ENCODE measurements at places on chromosomes 1 and 21.
A peak's percentile ranks its signal among the peaks of the same experiment; 100 is the strongest.

- DNase-seq: no peak
Observed at GRCh38 chr1:239792157-239792556, 299.5 kb upstream of the FMN2 start.

GRCh38 chr1:194175251-194175650, 988.8 kb upstream of the B3GALT2 start:
- DNase-seq: no peak

GRCh38 chr1:47189844-47190508, at the start of gene PDZK1IP1:
PDZK1IP1 (minus strand) TSS chr1:47190036; CDS start chr1:47189932, 104 bp downstream.
- no peak for DNase-seq

DNA sequence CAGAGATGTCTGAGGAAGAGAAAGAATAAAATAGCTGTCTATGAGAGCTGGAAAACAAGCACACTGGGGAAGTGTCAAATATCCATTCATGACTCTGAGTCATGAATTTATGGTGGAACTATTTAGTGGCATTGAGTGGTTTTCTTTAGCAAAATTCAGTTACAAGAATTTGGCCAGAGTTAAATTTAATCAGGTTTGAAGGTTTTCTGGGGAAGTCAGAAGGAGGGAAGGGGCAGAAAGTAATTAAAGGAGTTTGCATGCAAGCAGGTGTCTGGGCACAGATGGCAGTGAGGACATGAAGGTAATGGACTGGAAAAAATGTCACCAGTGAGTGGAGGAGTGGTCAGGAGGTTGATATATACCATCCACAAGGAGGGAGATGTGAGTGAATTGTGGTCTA, 121.9 kb upstream of the IVNS1ABP start:
- DNase-seq: no peak

- no peak for DNase-seq
Observed at GRCh38 chr1:154157520-154158306, 2.8 kb upstream of the NUP210L start.

- DNase-seq: no peak
Observed at GRCh38 chr1:84736445-84736844, 46.2 kb upstream of the SSX2IP start.

- DNase-seq: no peak
Observed at GRCh38 chr21:29810871-29811270, 128.9 kb downstream of the GRIK1 start.

DNA sequence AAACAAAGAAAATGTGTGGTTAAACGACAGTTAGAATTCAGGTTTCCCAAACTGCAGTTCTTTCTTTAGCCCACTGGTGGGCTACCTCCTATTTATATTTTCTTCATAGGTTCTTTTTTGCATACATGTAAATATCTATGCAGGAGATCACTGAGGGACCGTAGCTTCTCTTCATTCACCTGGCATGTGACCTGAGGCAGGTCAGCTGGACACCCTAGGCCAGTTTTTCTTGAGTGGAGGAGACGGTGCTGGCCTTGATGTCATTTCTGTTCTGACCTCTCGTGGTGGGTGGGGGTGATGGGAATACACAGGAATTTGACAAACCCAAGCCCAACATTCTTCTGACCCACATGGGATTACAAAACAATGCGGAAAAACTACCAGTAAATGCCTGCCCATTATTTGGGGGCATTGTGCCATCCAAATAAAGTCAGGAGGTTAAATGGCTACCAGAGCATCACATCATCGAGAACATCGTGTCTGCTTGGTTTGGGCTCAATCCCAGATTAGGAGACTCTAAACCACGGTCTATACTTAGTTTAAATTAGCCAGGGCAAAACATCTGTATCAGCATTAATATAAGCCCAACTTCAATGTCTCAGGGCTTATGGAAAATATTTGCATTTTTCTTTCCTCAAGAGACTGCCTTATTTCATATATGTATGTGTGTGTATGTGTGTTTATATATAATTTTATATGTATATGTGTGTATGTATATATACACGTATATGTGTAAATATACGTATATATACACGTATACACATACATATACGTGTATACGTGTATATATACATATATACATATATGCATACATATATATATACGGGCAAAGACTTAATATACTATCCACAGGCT, 7.4 kb upstream of the IRF2BP2 start:
- DNase-seq: no peak

DNA sequence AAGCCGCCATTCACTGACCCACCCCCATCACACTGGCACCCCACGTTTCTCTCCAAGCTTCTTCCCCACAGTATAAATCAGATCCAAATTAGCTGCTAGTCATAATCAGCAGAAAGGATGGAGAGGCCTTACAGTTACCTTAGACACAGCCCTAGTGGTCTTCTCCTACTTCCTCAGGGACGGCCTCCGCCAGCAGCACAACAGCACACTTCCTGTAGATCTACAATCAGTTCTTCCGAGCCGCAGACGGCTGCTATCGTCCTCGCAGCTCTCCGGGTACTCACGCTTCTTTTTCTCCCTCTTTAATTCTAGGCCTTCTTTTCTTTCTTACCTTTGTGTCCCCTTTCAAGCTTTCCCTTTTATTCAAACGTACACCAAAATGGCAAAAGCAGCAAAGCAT, 313.5 kb downstream of the SMYD3 start:
- no peak for DNase-seq

GRCh38 chr1:247322849-247323586, 8.6 kb downstream of the ZNF496 start:
- DNase-seq: no peak

DNA sequence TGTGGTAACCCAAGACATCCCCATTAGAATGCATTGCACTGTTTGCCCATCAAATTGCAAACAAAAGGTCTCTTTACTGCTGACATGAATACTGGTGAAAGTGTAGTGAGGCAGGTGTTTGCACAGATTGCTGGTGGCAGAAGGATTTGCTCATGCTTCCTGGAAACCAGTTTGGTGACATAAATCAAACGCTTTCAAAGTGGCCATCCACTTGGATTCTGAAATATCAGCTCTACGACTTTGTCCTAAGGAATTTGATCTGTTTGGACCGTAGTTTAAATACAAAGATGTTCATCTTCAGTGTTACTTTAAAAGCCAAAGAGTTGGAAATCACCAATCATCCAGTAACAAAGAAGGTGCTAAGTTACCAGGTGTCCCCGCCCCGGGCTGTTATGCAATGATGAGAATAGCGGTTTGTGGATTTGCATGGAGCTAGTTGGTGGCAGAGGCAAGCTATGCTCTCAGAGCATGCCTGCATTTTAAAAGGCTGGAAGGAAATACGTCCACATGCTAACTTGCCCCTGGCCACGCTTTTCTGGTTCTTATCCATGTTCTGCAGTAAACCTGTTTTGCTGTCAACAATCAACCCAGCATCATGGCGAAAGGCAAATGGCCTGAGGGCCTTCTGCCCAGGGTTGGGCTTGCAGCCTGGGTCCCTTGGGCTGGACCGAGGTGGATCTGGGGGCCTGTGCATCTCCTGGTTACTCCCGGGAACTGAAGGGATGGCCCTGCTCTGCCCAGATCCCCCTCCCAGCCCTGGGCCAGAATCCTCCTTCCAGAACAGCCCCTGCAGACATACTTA, 49.2 kb downstream of the UMODL1 start:
- DNase-seq: peak; percentile 80

GRCh38 chr1:3785456-3786157, 10.7 kb downstream of the LRRC47 start:
- no peak for DNase-seq

- DNase-seq: no peak
Observed at GRCh38 chr1:15311122-15311822, 64.2 kb downstream of the FHAD1 start.

DNA sequence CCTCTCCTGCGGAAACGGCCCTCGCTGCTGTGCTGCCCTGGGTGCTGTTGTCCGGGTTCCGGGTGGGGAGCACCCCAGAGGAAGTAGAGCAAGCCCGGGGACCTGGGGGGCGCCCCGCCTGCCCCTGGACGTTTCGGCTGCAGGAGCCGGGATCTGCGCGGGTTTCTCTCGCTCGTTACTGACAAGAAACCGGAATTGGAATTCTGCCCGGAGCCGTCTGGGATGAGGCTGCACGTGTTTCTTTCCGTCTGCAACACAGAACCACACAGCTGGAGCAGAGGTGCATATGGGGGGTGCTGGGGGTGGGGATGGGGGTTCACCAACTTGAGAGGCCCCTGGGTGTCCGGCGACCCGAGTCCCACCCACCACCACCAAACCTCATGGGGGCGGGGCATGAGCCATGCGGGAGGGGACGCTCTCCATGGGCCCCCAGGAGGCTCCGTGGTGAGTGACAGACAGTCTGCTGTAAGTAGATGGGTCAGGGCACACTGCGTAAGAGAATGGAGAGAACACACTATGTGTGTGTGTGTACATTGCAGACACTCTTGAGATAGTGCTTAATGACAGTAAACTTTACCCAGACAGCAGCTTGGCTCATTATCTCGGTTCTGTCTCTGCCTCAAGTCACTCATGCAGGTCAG, 261.4 kb upstream of the C1orf174 start:
- DNase-seq: peak; percentile 34

DNA sequence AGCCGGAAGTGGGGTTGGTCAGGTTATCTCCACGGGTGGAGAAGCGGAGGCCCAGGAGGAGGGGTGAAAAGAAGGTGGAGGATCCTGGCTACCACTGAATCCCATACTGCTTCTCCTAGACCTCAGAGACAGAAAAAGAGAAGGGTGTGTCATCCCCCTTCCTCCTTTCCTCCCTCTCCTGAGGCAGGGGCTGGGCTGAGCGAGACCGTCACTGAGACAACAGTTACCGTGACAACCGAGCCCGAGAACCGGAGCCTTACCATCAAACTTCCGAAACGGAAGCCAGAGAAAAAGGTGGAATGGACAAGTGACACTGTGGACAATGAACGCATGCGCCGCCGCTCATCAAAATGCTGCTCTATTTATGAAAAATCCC, 42.1 kb upstream of the NBPF3 start:
- no peak for DNase-seq

DNA sequence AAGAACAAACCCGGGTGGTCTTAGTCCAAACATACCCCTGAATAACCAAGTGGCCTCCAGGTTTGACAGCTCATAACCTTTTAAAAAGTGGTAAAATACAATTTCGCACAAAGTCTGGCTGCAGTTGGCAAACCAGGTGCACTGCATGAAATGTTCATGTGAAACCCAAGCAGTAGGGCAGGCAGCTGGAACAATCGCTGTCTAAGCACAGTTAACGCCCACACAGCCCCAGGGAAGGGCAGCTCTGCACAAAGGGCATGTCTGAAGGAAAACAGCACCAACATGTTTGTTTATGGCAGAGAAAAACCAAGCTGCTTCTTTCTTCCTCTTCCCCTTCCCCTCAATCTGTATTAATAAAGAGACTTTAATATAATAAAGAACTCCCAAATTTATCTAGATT, 49.5 kb downstream of the KIAA1614 start:
- DNase-seq: no peak

GRCh38 chr1:6646499-6647148, 22.0 kb downstream of the THAP3 start:
- peak; percentile 11 for DNase-seq

DNA sequence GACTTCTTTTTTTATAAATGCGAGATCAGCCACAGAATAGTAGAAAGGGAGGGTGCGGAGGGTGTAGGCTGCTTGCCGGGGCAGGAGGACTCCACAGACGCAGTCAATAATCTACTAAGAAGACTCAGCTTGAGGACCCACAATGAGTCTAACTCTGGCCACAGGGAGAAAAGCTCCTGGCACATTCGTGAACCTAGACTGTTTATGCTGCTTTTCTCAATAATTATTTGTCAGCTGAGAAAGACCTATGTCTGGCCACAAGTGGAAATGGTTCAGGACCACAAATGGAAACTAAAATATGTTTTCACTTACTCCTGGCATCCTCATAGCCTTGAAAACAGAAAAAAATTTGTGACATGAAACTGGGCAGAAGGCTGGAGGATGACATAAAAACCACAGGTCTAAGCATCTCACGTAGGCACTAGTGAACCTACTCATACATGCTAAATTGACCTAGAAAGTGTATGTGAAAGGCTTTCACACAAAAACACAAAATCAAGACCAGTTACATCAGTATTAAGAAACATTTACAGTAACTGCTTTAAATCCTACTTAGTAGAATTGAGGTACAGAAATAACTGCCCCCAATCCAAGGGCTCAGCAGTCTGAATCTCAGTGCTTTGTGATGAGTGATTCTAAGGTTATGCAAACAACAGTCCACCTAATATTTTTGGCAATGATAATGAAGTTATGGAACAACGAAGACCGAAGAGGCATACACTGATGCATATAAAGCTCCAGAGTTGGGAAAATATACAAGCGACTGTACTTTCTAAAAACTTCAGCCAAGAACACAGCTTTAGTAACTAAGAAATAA, 159.5 kb downstream of the SLC45A1 start:
- DNase-seq: no peak

- DNase-seq: no peak
Observed at GRCh38 chr1:5951846-5952410, 40.3 kb downstream of the NPHP4 start.

- no peak for DNase-seq
Observed at GRCh38 chr21:27201197-27201596, 234.3 kb upstream of the ADAMTS5 start.

DNA sequence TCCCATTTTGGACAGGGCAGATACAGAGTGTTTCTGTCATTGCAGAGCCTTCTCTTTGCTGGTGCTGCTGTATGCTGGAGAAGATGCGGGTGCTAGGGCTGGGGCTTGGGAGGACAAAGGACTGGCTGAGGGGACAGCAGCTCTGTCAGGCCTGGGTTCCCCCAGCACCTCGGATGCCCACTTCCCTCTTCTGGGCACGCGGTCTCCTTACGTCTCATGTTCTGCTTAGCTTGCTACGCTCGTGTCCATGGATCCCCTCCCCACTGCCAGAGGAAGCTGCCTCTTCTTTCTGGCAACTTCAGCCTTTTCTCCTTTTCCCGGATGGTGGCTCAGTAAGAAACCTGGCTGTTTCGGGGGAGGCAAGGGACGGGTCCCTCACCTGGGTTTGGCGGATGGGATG, 75.7 kb downstream of the ARHGEF10L start:
- DNase-seq: no peak

DNA sequence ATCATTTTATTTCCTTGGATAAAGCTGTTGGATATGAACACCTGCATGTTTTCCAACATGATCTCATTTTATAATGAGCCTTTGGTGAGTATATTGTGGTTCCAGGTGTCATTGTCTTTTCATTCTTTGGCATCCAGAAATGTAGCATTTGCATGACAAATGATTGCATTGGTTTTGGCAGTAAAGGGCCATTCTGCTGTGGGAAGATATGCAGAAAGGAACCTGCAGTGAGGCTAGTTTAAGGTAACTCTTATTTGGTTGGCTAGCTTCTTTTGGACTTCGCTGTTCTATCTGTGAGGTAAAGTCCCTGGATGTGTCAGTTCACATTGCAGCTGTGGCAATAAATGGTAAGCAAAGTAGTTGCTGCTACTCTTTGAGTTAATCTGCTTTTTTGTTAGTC, 343.0 kb downstream of the AMY1C start:
- DNase-seq: peak; percentile 53

DNA sequence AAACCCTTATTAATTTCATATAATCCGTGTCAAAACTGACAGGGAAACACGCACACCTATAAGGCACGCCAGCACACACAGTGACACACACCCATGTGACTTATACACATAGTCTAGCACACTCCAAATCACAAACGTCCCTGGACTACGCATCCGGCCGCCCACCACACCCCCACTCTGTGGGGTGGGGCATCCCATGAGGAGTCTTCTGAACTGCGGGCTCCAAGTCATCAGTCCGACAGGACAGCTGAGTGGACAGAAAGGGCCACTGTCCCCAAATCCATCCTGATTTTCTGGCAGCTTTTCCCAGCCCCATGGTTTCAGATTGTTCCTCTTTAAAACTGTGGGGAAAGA, 829 bp downstream of the PEA15 start:
- DNase-seq: no peak

- peak; percentile 64 for DNase-seq
Observed at GRCh38 chr1:220748089-220748934, at the start of gene MTARC2. MTARC2 (plus strand) TSS chr1:220748322; CDS start chr1:220748532, 210 bp downstream.

All from NCI-H1105 (cell line).